ENCODE measurements at places on chromosomes 2 and 18. TPM values are rescaled to one million over a fixed set of nuclear protein-coding genes. Genes with fewer than 3 reads are reported as not detected.

DNA sequence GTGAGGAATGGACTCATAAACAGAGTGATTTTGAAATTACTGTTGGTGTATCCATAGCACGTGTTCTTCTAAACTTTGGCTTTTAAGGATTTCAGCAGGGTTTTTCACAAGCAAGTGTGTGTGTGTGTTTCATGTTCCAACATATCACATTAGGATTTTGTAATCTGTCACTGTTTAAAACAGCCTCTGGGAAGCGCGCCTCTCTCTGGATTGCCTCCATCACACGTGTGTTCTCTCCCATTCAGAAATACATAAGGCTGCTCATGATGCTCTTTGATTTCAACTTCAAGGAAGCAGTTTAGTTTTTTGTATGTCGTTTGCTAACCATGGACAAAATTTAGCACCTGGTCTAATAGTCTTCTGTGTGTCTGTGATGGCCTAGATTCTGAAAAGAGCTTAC, 370.4 kb downstream of the MTX2 start:
- no peak for DNase-seq

The RGPD3 gene
- total RNA-seq = not detected

- peak; percentile 62 for DNase-seq
These were observed 189.5 kb downstream of the TFCP2L1 start for GRCh38 chr2:121095257-121096080.

The SPP2 gene
- total RNA-seq = not detected

The CRYGC gene
- total RNA-seq = not detected

The L3MBTL4 gene
- total RNA-seq = 3.5 TPM

The CHAC2 gene
- total RNA-seq = 3.8 TPM

The RTN4 gene
- total RNA-seq = 105 TPM

The THSD7B gene
- total RNA-seq = 0.22 TPM

DNA sequence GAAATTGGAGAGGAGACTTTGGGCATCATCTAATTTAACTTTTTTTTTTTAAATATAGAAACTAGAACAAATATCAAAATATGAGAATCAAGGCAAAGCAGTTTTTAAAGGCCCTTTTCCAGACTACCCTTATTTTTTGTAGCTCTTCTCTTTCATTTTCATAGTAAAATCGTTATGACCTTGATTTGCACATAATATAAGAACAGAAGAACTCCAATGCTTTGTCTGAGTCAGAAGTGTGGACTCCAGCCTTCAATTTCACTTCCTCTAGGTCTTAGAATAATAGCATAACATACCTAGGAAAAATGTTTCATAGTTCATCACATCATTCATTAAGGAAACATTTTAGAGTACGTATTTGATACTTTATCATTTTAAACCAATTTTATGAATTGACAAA, 74.4 kb downstream of the ANKRD12 start:
- DNase-seq = no peak

The RNF125 gene
- total RNA-seq = 3.5 TPM

DNA sequence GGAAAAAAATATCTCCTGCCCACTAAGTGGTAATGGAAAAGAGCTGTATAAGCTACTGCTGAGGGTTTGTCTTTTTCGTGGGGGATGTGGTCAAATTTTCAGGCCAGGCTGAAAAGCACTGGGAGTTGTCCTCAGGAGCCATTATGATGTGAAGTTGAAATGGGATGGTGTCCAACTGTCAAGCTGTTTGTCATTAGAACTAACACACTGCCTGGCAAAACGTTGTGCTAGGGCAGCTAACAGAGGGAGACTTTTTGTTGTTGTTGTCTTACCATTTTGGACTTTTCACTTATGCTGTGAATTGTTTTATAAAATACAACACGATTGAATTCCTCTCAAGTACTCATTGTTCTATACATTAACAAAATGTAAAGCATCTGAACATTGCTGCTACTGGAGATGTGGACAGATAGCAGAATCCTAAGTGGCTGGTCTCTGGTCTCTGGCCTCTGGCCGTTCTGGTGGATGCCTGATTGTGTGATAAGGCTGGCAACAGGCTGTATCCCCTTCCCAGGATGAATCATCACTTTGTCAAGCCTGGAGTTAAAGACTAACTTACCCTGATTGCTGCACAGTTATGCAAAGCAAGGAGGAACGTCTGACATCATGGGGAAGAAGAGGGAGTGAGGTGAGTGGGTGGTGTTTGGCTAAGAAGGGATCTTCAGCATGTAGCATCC, 2.3 kb downstream of the MYO1B start:
- no peak for DNase-seq

The PKDCC gene
- 88.7 TPM for total RNA-seq

The HOXD13 gene
- not detected for total RNA-seq

The OXER1 gene
- 0.36 TPM for total RNA-seq

DNA sequence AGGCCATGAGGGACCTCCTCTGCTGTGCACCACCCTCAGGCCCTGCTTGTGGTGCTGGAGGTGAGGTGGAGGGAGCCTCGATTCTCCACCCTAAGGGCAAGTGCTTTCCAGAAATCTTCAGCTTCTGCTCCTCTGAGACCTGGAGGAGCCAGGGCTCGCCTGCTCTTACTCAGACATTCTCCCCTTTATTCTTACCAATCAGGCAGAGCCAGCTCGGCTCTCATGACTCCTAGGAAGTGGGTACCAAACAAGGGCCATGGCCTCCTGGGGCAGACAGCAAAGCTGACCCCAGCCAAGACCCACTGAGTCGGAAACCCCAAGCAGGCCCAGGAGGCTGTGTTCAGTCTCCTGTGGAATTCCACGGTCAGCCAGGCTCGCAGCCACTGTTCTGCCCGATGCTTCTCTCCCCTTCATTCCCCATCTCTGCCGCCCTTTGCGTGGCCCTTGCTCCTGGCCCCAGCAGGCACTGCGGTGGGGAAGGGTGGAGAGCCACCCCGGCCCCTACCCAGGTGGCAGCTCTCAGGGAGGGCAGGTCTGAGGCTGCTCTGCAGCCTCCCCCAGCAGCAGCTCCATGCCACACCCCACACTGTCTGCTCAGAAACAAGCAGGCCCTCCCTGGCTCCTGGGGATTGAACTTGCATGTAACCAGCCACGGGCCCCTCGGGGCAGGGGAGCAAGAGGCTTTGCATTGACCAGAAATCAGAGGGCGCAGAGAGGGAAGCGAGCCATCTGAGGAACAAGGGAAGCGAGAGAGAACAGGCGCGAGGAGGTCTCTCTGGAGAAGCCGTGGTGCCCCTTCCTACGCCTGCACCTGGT, 24.0 kb downstream of the HS1BP3 start:
- peak; percentile 15 for DNase-seq

GRCh38 chr18:73340135-73340977, 472.6 kb upstream of the NETO1 start:
- DNase-seq = no peak

The KCNJ13 gene
- total RNA-seq = not detected

DNA sequence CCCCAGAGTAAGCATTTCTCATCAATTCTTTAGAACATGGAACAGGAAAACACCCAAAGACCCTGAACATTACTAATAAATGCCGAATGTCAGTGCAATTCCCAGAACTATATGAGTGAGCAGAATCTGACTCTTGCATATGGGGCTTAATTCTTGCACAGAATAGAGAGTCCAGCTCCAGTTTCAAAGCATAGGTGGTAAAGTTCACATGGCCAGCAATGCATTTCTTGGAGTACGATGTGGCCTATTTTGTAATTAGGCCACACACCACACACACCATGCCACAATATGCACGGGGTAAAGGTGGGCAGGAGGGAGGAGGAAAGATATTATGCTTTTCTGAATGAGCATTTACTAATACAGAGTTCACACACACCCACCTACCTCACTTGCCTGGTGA, 56.5 kb downstream of the PLA2R1 start:
- no peak for DNase-seq

DNA sequence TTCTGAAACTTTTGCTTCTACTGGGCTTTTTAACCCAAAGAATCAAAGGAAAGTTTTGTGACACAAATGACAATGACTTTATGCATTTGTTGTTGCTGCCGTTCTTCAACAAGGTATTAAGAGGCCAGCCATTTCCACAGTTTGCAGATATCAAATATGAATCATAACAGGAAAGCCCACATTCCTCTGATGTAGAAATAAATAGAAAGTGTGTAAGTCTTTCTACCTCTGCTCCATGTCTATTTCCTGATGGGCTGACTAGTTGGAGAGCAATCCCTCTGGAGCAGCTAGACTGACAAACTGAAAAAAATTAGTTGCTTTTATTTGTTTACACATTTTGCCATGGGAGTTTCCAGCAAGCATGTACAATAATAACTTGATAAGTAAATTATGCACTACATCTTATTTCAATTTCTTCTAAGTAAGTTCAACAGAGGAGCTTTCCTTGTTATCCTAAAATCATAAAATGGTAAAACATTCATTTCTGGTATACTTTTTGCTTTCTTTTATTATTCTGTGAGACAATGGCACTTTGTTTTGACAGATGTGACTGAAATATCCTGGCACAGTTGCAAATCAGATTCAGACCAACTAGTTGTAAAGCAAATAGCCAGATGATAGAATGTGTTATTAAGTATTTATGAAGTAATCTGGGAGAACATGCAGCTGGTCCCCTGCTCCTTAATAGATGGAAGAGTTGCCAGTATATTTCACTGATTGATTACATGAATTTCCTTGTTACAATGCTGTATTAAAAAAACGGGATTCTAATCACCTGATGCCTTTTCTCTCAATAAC, 266.7 kb downstream of the METTL4 start:
- no peak for DNase-seq

- DNase-seq = no peak
These were observed 4.7 kb downstream of the LBH start for GRCh38 chr2:30235859-30236535.

DNA sequence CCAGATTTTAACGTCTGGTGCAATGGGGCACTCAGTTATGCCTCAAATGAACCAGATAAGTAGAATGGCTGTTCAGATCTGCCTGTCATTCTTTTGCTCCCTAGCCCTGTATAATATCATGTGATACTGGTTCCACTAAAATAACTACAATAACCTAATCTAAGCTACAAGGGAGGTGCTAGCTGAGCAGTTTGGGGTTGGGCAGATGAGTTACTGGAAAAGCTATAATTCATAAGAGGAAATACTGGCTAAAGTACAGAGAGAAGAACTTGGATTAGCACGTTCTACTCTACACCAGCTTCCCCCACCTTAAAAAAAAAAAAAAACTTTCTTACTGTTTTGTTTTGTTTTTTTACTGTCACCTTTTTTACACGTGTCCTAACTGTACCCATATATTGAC, 183.3 kb upstream of the NRP2 start:
- DNase-seq = no peak

DNA sequence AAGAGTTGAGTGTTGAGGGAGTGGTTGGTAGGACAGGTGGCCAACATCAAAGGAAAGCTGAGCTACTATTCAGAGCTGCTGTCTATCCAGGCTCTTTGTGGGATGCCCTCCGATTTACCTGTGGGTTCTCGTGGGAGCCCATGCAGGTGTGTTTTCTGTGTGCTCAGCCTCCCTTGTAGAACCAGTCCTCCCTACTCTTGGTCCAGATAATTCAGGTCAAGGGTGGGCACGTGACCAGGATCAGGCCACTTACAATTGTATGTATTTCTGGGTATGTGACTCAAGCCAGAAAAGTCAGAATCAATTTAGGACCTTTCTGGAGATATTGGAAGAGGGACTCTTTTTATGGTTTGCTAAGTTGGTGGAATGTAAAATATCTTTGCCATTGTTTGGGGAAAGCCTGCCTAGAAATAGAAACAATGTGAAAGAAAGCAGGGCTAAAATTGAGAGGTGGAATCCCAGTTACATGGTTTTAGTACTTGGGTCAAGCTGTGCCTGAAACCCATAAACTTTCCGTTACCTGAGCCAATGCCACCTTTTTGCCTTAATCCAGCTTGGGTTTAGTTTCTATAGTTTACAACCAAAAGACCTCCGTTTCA, 93.2 kb downstream of the PDCL3 start:
- no peak for DNase-seq

GRCh38 chr18:51089691-51090090, 59.7 kb downstream of the SMAD4 start:
- DNase-seq = no peak

The MFSD6 gene
- total RNA-seq = 21.4 TPM

- DNase-seq = no peak
These were observed 569.8 kb downstream of the ARHGAP15 start for GRCh38 chr2:143698888-143699570.

GRCh38 chr2:72090781-72091482, 56.7 kb downstream of the CYP26B1 start:
- no peak for DNase-seq

GRCh38 chr2:128799730-128800129, 481.1 kb upstream of the HS6ST1 start:
- no peak for DNase-seq

DNA sequence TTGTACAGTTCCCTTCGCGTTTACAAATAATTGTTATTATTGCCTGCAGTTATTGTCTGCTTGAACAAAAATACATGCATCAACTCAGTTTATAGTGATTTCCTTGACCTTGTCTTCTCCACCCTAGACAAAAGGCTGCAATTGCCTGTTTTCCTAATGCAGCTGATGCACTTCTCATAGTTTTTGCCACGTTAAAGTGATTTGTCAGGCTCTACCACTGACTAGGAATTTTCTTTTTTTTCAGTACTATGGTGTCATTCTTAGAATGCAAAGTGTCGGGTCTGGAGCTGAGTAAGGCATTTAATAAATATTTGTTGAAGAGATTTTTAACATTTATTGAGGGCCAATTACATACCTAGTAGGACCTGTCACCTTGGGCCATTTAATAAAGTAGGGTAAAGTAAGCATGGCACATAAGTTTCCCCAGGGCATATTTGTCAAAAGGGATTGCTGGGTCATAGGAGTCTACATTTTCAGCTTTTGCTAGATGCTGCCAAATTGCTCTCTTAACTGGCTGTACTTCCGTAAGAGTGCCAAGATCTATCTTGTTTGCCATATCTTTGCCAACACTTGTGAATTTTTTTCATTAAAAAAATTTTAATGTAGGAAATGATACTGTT, 24.1 kb downstream of the ACSL3 start:
- no peak for DNase-seq

DNA sequence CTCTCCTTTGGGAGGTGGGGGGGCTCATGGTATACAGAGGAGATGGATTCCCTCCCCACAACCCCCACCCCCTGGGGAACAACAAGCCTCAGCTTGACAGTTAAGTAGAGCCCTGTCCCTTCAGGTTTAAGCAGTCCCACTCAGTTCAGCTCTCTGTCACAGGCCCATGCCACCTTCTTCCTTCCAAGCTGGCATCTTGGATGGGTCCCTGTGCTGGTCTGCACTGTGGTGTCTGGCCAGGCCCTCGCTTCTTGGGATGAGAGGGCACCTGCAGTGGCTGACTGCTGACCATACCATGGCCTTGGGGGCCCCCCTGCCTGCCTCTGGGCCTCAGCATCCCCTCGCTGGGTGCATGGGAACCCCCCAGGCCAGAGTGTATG, 20.4 kb upstream of the GPR17 start:
- no peak for DNase-seq

GRCh38 chr2:239241431-239241960, 159.3 kb downstream of the HDAC4 start:
- no peak for DNase-seq

The ALPI gene
- total RNA-seq = not detected

DNA sequence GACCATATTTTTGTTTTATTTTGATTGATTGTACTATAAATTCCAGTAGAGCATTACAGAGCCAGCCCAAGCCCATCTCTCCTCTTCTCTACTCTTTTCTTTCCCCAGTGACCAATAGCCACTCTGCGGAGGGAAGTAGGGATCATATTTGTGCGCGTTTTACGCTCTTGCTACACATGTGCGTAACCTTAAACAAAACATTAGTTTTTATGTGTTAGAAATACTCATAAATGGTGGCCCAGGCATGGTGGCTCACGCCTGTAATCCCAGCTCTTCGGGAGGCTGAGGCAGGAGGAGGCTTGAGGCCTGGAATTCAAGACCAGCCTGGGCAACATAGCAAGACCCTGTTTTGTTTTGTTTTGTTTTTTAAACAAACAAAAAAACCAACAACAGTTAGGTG, 31.3 kb downstream of the HPCAL1 start:
- no peak for DNase-seq

- DNase-seq = no peak
These were observed 778 bp downstream of the DYNC2LI1 start for GRCh38 chr2:43774617-43775016.

The SLC14A1 gene
- total RNA-seq = 22.1 TPM

Data from left ventricle myocardium inferior (tissue), 1 donor.